Stimulated activated naive CD4-positive, alpha-beta T cell treated with Interleukin-2 at 50 U/mL for 16 hours (primary cell): ENCODE measurements at places on chromosomes 5 and 9.

DNA sequence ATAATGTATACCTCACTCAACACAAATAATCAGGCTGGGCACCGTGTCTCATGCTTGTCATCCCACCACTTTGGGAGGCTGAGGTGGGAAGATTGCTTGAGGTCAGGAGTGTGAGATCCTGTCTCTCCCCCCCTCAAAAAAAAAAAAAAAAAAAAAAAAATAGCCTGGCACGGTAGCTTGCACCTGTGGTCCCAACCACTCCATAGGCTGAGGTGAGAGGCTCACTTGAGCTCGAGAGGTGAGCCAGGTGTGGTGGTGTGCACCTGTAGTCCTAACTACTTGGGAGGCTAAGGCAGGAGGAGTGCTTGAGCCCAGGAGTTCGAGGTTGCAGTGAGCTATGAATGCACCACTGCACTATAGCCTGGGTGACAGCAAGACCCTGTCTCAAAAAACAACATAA, 9.6 kb upstream of the ETF1 start:
- DNase-seq, result no peak

GRCh38 chr9:129175825-129176633, 2.0 kb downstream of the IER5L start:
- DNase-seq, result peak; percentile 57

DNA sequence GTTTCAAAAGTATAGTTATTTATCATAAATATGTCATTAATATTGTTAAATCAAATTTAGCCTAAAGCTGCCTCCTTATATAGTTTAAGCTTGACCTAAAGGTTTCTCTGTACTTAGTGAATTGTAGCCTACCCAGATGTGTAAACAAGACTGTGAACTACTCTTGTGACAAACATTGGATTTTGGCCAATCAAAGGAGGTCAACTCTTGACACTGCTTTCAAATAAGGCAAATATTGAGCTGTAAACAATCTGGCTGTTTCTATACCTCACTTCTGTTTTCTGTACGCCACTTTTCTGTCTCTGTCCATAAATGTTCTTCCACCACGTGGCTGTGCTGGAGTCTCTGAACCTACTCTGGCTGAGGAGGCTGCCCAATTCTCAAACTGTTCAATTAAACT, 51.2 kb downstream of the FXN start:
- DNase-seq, result no peak

- peak; percentile 25 for DNase-seq
Measured at GRCh38 chr5:79025054-79025472, 40.0 kb upstream of the ARSB start.

DNA sequence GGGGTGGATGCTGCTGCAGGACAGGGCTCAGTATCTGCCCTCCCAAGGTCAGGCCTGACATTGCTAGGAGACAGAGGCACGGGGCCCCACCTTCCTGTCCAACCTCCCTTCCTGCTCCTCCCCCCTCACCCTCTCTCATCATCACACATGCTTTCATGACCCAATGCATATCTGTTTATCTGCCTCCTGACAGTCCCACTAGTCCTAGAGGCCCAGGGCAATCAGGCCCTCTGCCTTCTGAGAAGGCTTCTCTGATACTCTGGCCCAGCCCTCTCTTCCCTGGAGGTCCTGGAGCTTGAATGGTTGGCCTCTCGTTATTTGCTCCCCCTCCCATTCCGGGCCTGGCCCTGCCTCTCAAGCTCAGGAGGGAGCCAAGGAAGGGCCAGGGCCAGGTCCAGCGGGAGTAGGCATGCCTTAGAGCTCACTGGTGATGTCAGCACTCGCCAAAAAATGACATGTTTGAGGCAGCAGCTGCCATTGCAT, 90.6 kb upstream of the SAP30L start:
- no peak for DNase-seq

DNA sequence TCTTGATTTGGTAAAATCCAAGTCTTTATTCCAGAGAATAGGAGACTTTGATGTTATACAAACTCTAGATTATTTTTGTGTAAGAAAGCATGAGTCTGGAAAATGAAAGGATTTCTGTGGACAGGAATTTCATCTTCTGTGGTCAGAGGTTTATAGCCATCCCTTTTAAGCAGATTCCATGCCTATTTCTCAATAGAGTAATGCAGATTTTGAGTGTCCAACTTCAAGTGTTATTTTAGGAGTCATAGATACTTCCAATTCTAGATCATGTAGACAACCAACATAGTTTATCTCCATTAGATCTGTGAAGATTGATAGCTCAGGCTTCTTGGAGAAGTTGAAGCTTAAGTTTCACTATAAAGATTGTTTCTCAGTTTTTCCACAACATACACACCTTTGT, 379.7 kb downstream of the PSAT1 start:
- DNase-seq, result no peak

DNA sequence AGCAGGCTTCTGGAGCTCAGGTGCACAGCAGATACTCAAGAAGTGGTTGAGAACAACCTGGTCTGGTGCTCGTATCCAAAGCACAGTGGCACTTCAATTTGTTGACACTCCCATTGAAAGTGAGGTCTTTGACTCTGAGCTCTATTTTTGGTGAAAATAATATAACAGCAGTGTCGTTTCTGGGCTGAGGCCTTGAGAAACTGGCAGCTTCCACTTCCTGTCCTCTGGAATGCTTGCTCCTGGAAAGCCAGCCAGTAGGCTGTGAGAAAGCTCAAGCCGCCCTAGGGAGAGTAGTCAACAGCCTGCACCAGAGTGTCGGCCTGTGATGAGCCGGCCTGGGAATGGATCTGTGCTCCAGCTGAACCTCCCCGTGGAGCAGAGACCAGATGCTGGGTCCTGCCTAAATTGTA, 6.8 kb upstream of the SUSD3 start:
- no peak for DNase-seq

DNA sequence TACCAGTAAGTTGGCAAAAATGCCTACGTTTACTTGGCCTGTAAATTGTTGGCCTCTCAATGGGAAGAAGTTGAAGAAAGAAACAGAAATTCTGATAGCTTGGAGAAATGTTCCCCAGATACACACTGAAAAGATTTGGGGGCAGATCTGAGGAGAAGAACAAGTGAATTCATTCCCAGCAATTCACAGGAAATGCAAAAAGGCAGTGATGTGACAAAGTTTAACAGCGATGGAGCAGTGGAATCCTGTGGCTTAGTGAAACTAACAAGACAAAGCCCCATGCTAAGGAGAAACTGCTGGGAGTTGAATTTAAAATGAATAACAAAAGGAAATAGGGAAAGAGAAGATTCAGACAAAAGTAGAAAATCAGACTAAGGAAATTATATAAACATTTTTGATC, 213.2 kb upstream of the EDIL3 start:
- DNase-seq, result no peak

DNA sequence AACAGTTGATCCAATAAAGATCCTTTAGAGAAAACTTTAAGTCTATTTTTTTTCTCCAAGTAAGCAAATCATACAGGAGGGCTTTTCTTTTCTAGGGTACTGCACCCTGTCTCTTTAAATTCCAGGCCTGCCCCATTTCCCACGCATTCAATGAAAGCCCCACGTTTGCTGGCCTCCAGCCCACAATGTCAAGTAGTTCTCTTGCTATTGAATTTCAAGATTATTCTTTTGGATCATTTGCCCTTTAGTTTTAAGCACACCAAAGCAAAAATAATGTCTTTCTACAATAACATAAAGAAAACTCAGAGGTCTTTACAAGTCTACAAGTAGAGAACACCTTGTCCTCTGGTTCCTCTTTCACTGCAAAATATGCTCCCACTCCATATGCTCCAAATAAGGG, 15.6 kb downstream of the MLLT3 start:
- DNase-seq, result no peak

GRCh38 chr9:34501889-34502425, 20.8 kb downstream of the ENHO start:
- no peak for DNase-seq

- no peak for DNase-seq
Measured at GRCh38 chr5:174418809-174419539, 305.4 kb upstream of the MSX2 start.

DNA sequence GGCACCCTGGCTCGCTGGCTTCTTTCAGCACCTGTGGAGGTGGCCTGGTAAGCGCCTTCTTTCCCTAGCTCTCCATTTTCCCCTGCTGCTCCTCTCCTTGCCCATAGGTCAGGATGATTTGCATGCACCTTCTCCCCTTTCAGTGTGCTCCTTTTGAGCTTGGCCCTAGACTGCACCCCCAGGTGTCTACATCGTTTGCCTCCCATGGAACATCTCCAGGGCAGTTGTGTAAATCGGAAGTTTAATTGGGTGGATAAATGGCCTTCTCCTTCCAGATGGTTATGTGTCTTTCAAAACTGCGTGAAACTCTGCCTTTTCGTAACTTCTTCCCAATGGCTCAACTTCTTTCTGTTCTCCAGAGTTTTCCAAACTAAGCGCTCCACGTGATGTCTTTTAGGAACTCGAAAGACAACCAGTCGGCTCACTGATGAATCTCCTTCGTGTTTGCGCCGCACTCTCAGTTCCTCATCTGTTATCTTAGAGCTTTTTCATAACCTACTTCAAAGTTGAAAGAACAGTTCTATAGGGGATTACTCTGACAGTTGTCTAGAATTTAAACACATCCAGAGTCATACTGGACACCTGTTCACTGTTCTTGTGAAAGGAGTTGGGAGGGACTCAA, 1.7 kb downstream of the ADAMTS19 start:
- no peak for DNase-seq

- peak; percentile 54 for DNase-seq
Measured at GRCh38 chr5:52800394-52801213, 12.9 kb downstream of the ITGA1 start.

DNA sequence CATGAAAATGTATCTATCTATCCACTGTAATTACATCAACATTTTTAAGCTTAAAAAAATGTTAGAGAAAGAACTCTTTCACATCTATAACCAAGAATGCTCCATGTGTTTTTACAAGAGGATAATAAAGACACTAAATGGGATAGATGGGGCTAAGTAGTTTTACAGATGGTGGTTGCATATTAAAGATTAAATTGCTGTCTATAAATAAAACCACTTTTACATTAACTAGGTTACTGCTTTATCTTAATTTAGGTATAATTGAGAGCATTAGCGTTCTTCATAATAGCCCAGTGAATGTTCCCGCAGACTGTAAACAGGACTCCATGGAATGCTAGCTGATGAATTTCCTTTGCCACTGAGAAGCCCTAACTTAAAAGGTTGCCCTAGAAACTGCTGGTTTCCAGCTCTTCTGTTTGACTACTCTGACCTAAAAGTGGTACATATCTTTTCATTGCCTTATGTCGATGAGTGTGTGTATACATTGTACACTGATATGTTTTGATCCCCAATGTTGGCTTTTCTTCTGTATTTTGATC, 117.9 kb downstream of the SGCD start:
- DNase-seq, result no peak
